Activated T-cell treated with anti-CD3 and anti-CD28 coated beads, Interleukin-2, amount 50 U/mL, for 24 hours (primary cell): ENCODE measurements at places on chromosomes 12 and 14.
A peak's percentile ranks its signal among the peaks of the same experiment; 100 is the strongest.

GRCh38 chr12:78712834-78713481, 151.6 kb upstream of the SYT1 start:
- H3K27me3 ChIP-seq = no peaks in the 10 kb centered on the region
- no peak for DNase-seq
- H3K4me3 ChIP-seq = no peak overlapping the region
- H3K36me3 ChIP-seq = no peaks in the 10 kb centered on the region
- H3K27ac ChIP-seq = no peak overlapping the region

- peaks cover 85% of the 10 kb centered on the region for H3K4me1 ChIP-seq
- peak overlapping the region; percentile 85 for H3K27ac ChIP-seq
- H3K4me3 ChIP-seq = no peak overlapping the region
Observed at GRCh38 chr14:61456720-61457119, 135.3 kb downstream of the PRKCH start.

- H3K36me3 ChIP-seq = no peaks in the 10 kb centered on the region
- no peak overlapping the region for H3K27ac ChIP-seq
- H3K4me3 ChIP-seq = no peak overlapping the region
- peaks cover 37% of the 10 kb centered on the region for H3K4me1 ChIP-seq
- no peak for DNase-seq
Observed at GRCh38 chr14:102692334-102692733, 84.9 kb upstream of the TRAF3 start.

- peaks cover 94% of the 10 kb centered on the region for H3K36me3 ChIP-seq
- H3K27ac ChIP-seq = peak overlapping the region; percentile 73
- no peaks in the 10 kb centered on the region for H3K27me3 ChIP-seq
- peaks cover 78% of the 10 kb centered on the region for H3K4me1 ChIP-seq
- H3K4me3 ChIP-seq = no peak overlapping the region
Observed at GRCh38 chr12:47863467-47863866, 41.3 kb downstream of the VDR start.
